ENCODE measurements at places on chromosomes 6 and 20.

- DNase-seq, result no peak
These were observed 140.5 kb upstream of the OPRM1 start for GRCh38 chr6:153898360-153899059.

DNA sequence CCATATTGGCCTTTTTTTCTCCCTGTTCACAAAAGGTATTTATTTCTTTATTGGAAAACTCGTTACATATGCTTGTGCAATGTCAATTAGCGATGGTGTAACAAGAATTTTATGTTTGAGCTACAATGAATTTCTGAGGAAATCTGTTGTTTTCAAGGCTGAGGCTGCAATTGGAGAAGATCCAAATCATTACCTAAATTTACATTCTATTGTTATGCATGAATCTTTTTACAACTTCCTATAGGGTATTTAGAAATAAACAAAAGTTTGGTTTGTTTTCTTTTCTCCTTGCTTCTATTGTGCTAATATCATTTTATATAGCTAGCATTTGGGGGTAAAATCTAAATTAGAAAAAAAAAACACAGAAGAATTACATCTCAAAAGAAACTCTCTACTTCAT lies 34.7 kb upstream of the NKAIN2 start:
- DNase-seq, result no peak

- DNase-seq, result no peak
These were observed 1353.4 kb downstream of the GRIK2 start for GRCh38 chr6:102746941-102747340.

DNA sequence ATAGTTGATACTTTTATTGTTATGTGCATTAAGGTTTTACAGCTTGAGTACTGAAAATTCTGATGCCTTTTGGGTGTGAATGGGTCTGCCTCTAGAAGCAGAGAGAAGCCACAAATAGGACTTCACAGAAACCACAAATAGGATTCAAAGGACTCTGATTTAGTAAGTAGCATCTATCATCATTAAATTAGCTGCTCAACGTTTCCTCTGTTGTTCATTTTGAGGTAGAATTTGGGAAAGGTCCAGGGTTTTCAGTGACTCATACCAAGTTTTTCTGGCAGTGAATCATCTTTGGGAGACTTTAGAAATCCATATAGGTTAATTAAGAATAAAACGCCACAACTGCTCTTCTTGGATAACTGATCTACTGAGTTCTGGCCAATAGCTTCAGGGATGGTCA lies 105.1 kb downstream of the PHF3 start:
- DNase-seq, result no peak

DNA sequence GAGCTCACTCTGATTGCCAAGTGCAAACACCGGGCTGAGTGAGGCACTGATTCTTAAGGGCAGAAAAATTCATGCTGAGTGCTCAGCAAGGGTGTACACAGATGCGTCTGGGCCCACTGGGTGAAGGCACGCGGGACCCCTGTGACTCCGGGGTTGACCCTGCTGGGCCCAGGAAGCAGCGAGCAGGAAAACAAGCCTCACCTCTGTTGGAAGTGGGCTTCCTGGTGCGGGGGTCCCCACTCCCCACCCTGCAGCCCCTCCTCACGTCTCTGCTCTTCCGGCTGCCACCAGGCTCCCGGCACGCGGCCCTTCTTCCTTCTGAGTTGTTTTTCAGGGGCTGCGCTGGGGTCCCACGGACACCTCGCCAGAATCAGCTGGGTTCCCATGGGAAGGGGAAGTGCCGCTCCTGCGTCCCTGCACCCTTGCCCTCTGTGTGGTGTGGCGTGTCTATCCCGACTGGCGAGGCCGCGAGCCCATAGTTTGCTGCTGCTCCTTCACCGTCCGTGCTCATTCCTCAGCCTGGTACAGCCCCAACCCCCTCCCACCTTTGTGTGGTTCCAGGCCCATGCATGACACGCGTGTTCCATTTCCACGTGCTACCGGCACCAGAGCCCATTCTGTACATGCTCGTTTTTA lies 80.6 kb upstream of the BHLHE23 start:
- no peak for DNase-seq

- no peak for DNase-seq
These were observed 367.9 kb downstream of the PREX1 start for GRCh38 chr20:48459722-48460395.

DNA sequence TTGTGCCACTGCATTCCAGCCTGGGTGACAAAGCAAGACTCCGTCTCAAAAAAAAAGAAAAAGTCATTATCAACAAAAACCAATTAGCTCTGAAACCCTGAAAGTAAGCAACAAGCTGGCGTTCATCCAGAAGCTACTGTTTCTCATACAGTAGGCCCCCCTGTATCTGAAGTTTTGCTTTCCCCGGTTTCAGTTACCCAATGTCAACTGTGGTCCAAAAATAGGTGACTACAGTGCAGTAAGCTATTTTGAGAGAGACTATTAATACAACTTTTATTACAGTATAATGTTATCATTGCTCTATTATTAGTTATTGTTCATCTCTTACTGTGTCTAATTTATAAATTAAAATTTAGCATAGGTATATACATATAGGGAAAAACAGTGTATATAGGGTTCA lies 135.1 kb downstream of the KIF16B start:
- no peak for DNase-seq

GRCh38 chr20:4071178-4071693 lies 55.9 kb upstream of the RNF24 start:
- no peak for DNase-seq

GRCh38 chr20:41468994-41469600 lies 102.5 kb upstream of the EMILIN3 start:
- DNase-seq, result no peak

GRCh38 chr6:5746053-5746758 lies 260.5 kb downstream of the NRN1 start:
- DNase-seq, result peak; percentile 10

GRCh38 chr6:166907373-166907841 lies 48.9 kb downstream of the RNASET2 start:
- no peak for DNase-seq

DNA sequence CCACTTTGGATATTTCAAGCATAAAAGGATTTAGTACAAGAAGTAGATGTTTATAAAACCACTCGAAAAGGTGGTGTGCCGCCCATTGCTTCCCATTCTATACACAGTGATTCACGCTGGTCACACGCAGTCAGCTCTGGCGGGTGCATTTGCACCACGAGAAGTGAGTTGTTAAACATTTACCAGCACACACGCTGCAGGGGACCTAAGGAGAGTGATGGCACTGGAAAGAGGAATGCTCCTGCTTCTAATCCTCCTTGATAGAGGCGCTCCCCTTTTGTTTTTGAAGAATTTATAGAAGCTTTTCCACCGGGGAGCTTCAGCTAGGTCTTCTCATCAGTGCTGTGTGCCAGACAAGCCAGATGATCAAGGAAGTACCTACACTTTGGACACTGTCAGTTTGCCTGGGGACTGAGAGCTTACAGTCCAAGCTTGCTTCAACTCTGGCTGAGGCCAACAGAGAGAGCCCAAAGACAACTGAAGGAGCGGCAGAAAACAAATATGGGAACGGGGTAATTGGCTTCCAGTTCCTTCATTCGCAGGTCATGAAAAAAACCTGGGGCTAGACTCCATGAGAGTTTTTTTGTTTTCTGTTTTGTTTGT lies 31.2 kb downstream of the MUC22 start:
- no peak for DNase-seq

- DNase-seq, result no peak
These were observed 392.8 kb downstream of the ADGRB3 start for GRCh38 chr6:69027861-69028260.

GRCh38 chr20:48659858-48660257 lies 167.9 kb downstream of the PREX1 start:
- DNase-seq, result no peak

DNA sequence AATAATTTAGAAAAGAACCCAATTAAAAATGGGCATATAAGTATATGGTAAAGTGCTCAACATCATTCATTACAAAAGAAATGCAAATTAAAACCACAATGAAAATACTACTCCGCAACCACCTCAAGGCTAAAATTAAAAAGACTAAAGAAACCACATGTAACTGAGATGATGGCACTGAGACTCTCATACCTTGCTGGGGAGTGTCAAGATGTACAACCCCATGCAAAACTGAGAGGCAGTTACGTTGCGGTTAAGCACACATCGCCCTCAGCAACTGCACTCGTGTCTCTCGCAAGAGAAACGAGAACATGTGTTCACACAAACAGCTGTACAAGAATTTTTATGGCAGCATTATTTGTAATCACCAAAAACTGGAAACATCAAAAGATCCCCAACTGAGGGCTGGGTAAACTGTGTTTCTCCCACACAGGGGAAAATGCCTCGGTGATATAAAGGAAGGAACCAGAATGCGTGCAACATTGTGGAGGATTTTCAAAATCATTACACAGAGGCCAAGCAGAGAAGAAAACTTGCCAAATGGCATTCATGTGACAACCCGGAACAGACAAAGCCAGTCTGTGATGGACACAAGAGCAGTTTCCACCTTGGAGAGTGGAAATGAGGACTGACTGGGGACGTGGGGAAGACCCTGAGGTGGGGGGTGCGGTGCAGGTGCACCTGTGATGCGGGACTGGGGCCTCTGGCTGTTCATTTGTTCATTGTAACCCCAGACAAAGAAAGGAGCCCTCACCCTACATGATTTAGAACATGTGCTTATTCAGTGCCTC lies 144.9 kb downstream of the WDR27 start:
- no peak for DNase-seq

DNA sequence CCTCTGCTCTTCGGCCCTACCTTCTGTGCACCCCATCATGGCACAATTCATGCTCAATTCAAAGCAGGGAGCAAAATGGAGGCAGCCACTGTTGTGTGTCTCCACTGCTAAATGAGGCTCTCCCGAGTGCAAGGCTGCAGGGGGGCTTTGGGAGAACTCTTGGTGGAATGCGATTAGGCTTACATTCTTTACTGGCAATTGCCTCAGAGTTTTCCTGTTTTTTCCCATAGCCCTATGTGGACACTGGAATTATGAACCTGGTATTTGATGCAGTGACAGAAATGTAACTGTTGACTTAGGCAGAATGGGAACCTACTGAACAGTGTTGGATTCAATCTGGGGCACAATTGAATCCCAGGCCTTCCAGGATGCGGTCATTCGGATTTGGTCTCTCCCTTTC lies 187.9 kb upstream of the GMDS start:
- no peak for DNase-seq

GRCh38 chr6:1336246-1336843 lies 24.4 kb downstream of the FOXQ1 start:
- no peak for DNase-seq

DNA sequence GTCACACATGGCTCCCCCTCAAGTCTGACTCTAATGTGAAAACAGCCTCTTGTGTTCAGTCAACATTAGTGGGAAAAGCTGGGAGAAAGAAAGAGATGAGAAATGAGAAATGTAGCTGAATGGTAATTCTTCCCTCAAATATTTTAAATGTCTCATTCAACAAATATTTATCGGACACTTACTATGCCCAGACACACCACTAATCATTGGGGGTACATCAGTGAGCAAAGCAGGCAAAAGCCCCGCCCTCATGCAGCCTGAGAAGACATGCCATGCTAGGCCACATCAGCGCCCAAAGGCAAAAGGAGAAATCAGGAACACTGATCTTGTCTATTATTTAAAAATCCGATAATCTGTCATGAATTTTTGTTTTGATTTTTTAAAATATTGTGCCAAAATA lies 89.9 kb upstream of the ASF1A start:
- DNase-seq, result no peak

DNA sequence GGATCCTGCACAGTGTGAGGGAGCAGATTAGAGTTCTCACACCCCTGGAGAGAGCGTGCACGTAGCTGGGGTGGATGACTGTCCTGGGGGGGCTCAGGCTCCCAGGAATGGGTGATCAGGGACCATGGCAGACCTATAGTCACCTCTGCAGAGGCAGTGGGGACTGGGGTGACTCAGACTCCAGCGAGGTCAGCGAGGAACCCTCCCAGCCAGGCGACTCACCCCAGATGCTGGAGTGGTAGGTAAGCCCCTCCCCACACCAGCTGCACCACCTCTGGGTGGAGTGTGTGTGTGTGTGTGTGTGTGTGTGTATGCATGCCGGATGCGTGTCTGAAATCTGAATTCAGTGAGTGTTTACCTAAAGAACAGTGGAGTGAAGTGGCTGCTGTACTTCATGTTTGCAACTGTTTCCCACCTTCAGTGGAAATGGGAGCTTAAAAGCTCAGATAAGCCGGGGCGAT lies 17.4 kb upstream of the GTSF1L start:
- DNase-seq, result peak; percentile 33

DNA sequence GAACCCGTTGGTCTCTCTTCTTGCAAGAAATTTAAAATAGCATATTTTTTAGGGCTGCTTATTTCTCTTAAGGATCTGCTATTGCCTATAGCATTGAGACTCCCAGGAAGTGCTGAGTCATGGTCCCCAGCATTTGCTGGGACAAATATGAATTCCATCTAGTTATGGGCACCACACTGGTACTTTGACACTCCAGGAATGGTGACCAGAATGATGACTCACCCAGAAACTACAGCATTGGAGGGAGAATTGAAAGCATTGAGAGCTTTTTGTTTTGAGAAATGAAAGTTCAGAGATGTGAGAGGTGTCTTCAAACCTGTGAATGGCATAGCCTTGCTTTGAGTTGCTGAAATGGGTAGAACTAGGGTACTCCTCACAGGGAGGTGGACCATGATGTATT lies 699.7 kb downstream of the DHX35 start:
- no peak for DNase-seq

GRCh38 chr20:32040142-32040953 lies 11.7 kb upstream of the HCK start:
- DNase-seq, result no peak

- DNase-seq, result no peak
These were observed 56.4 kb upstream of the VSTM2L start for GRCh38 chr20:37846573-37846972.

Measured in CD4-positive, alpha-beta T cell treated with Interleukin-17A for 4 hours (primary cell).